Fibroblast of the conjunctiva (primary cell): ENCODE measurements at places on chromosomes 5 and 9.

DNA sequence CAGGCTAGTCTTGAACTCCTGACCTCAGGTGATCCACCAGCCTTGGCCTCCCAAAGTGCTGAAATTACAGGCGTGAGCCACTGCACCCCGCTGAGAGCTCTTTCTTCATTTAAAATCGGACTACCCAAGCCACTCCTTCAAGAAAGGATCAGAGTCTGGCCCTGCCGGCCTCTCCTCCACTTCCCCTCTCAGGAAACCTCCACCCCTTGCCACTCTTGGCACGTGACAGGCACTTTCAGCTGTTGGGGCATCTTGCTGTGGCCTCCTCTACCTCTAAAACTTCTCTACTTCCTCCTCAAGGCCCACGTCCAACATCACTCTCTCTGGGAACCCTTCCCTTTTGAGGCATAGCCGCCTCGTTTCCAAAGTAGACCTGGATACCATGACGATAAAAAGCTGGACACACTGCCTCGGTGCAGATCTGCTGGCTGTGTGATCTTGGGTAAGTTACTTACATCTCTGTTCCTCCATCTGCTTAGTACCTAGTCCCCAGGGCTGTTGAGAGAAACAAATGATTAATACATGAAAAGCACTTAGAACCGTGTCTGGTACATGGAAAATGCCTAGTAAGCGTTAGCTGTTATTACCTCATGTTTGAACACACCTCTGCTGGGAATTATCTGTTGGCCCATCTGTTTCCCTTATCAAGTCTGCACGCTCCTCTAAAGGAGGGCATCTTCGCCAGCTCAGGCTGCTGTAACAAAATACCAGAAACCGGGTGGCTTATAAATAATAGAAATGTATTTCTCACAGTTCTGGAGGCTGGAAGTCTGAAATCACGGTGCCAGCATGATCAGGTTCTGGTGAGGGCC, 55.3 kb downstream of the SMIM23 start:
- DNase-seq, result no peak

DNA sequence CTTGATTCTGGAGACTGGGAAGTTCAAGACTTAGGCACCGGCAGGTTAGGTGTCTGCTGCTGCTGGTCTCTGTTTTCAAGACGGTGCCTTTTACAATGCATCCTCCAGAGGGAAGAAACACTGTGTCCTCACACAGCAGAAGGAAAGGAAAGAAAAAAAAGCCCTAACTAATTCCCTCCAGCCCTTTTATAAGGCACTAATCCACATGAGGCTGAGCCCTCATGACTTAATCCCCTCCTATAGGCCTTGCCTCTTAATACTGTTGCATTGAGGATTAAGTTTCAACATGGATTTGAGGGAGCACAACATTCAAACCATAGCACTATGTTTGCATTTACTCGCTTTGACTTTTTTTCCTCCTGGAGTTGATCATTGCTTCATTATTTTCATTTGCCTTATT, 585.9 kb downstream of the TLR4 start:
- no peak for DNase-seq

- DNase-seq, result no peak
Observed at GRCh38 chr9:4866239-4866969, 73.7 kb downstream of the RCL1 start.

DNA sequence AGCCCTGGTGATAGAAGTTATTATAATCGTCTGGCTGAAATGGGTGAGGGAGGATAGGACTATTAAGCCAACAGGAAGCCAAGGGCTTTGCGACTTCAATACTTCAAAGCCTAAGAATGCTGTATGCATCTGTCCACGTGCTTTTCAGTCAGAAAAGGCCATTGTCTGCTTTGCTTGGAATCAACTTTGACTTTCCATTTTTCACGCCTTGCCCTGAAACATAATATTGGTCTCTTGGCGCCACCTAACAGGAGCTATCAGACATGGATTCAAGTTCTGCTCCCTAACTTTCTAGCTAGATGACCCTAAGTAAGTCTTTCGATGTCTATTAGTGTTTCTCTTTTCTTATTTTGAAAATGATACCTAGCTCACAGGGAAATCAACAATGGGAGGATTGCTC, 572.6 kb downstream of the TLR4 start:
- no peak for DNase-seq

DNA sequence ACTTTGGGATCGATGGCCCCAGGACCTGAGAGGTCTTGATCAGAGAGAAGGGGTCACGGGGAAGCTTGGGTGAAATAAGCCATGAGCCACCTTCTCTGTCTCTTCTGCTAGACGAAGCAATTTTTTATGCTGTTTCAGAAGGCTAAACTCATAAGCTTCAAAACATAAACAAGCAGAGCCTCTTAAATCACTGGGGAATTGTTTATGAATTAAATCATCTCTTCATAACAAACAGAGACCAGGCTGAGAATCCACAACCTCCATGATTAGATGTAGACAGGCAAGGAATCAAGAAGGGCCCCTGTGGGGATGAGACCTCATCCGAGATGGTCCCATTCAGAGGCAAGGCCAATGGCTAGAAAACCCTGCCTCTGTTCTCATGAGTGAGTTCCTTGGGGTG, 21.7 kb upstream of the TCOF1 start:
- no peak for DNase-seq

GRCh38 chr5:53112909-53113308, 3.4 kb upstream of the MOCS2 start:
- no peak for DNase-seq

- DNase-seq, result no peak
Observed at GRCh38 chr5:11387382-11387781, 516.9 kb downstream of the CTNND2 start.

- DNase-seq, result no peak
Observed at GRCh38 chr9:89376286-89376685, 58.0 kb downstream of the SECISBP2 start.
